Retinal pigment epithelial cell (primary cell): ENCODE measurements at places on chromosomes 3 and 15.

GRCh38 chr3:21294768-21295167, 456.2 kb downstream of the ZNF385D start:
- DNase-seq = peak; percentile 43

GRCh38 chr3:112353365-112353764, 20.4 kb downstream of the CD200 start:
- DNase-seq = no peak

- DNase-seq = no peak
These were observed 772.4 kb upstream of the NR2F2 start for GRCh38 chr15:95558131-95558530.

- DNase-seq = no peak
These were observed 92.3 kb upstream of the TLE3 start for GRCh38 chr15:70189826-70190695.

DNA sequence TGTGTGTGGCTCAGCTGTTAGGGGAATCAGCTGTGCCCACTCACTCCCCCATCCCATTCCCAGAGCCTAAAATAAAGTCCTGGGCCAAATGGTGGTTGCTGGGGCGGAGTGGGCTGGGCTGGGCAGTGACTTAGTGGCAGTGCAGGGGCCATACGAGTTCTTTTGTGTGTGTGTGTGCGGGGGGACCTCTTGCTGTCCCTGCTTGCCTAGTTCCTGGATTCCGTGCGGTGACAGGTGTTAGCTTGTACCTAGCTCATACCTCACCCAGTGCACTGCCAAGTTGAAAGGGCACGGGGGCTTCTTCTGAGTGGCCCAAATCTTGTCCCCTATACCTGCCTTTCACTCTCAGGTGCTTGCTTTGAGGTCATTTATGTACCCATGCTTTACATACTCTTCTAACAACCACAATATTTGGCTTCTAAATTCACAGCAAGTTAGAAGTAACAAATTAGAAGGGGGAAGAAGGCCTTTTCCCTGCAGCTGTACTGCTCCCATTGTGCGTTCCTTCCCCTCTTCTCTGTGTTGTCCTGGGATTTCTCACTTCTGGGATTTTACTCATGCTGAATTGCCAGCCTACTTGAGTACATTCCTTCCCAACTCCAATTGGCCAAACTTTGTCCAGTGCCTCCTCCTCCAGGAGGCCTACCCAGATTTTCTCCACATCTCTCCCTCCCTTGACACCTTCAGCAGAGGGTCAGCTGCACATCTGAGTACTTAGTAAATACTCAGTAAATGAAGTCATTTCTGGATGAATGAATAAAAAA, 66.3 kb upstream of the POLG start:
- no peak for DNase-seq

- no peak for DNase-seq
These were observed 217.4 kb upstream of the CD96 start for GRCh38 chr3:111324645-111325044.

GRCh38 chr15:79540551-79540950, 108.4 kb downstream of the MINAR1 start:
- DNase-seq = no peak

DNA sequence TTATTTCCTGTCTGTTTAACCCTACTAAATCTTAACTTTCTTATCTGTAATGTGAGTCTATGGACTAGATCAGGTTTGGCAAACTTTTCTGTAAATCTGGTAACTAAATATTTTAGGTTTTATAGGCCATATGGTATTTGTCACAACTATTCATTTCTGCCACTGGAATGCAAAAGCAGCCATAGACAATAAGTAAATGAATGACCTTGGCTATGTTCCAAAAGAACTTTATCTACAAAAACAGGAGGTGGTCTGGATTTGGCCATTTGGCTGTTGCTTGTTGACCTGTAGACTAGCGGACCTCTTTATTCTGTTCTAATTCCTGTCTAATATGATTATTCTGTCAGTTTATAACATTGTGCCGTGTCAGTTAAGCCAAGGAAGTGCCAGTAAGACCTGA, 314.2 kb downstream of the LPP start:
- no peak for DNase-seq

GRCh38 chr3:194272221-194272620, 78.9 kb downstream of the CPN2 start:
- no peak for DNase-seq

- DNase-seq = no peak
These were observed 292.9 kb upstream of the PDZRN3 start for GRCh38 chr3:73917643-73918042.

GRCh38 chr3:5277612-5278236, 90.2 kb downstream of the EDEM1 start:
- DNase-seq = no peak
